ENCODE measurements at places on chromosomes 11 and 22. TPM values are rescaled to one million over a fixed set of nuclear protein-coding genes. Genes with fewer than 3 reads are reported as not detected.

PGAP2 gene
- 39.5 TPM for total RNA-seq

C11orf21 gene
- not detected for total RNA-seq

TNRC6B gene
- total RNA-seq = 42.8 TPM

OR52N4 gene
- total RNA-seq = not detected
